ENCODE measurements at places on chromosomes 16 and 17.
A peak's percentile ranks its signal among the peaks of the same experiment; 100 is the strongest.

DNA sequence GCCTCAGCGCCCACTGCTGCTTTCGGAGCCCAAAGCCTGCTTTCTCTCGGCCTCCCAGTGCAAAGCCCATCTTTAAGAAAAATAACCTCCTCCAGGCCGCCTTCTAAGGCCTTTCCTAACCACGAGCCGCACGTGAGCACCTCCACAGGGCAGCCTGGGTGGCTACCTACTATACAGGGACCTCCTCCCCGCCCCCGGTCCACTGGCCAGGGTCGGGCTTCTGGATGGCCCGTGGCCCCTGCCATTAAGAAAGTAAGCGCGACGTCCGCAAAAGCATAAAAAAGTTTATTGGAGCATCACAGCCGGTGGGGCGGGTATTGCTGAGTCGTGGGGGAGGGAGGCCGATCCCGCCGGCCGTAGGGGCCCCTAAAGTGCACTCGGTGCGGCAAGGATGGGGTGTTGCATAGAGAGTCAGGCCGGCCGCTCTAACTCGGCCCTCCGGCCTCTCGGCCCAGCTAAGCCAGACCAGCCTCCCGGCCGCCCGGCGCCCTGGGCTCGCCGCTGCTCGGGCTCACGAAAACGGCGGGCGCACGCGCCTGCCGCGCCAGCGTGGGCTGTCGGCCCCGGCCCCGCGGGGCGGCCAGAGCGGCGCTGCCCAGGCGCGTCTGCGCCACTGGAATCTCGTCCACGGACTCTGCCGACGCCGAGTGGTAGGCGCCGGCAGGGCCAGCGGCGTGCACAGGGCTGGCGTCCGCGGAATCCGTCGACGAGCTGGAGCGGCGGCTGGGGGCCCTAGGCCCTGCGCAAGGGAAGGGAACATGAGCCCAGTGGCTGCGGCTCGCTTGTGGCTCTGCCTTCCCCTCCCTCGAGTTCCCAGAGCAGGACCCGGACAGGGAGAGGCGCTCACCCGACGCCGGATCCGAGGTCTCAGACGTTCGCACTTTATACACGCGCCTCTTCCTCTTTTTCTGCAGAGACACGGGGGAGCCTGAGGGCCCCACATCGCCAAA lies 1.1 kb upstream of the TPPP3 start:
- peak; percentile 32 for DNase-seq

- DNase-seq: no peak
Measured at GRCh38 chr17:34393401-34393800, 30.4 kb upstream of the CCL1 start.

- no peak for DNase-seq
Measured at GRCh38 chr17:72634621-72635020, 457.9 kb downstream of the SLC39A11 start.

- peak; percentile 59 for DNase-seq
Measured at GRCh38 chr16:24834459-24835335, 11.1 kb upstream of the SLC5A11 start.

- DNase-seq: no peak
Measured at GRCh38 chr16:48365025-48365600, 20.1 kb downstream of the SIAH1 start.

GRCh38 chr16:31079342-31079944 lies 5.2 kb downstream of the ZNF646 start:
- no peak for DNase-seq

GRCh38 chr17:36650096-36650775 lies 48.9 kb downstream of the MRM1 start:
- DNase-seq: no peak

GRCh38 chr16:84214451-84215066 lies 23.6 kb downstream of the ADAD2 start:
- no peak for DNase-seq

- DNase-seq: peak; percentile 31
Measured at GRCh38 chr16:19659554-19659953, 58.5 kb downstream of the KNOP1 start.

GRCh38 chr17:74543891-74544760 lies 1.8 kb downstream of the CD300C start:
- no peak for DNase-seq

- DNase-seq: peak; percentile 48
Measured at GRCh38 chr17:50272711-50273653, 1.3 kb upstream of the TMEM92 start.

DNA sequence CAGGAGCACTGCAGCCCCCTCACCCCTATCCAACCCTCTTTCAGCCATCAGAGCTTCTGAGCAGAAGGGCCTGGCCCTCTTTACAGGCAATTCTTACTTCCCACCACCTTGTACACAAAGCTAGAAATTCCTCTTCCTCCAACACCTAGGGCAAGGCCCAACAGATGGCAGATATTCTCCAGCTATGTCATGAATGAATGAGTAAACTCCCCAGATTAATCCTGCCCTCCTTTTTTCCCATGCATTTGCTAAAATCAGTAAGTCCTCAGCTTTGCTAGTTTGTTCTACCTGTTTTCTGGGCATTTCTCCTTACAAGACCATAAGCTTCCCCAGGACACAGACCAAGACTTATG lies 20.4 kb upstream of the MRPS23 start:
- no peak for DNase-seq

- peak; percentile 61 for DNase-seq
Measured at GRCh38 chr16:73058616-73059409, 10.9 kb upstream of the ZFHX3 start.

DNA sequence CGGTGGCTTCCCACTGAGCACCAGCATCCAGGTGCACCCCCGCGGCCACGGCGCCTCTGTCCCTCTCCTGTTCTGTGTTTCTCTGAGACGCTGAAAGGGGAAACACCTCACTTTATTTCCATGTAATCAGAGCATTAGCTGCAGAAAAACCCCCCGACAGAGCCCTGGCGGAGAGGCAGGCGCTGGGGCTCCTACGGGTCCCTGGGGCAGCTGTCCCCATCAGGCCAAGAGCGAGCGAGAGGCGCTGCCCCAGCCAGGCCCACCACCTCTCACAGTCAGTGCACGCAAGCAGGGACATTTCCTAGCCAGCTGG lies 27.1 kb upstream of the CHMP6 start:
- DNase-seq: no peak

- DNase-seq: no peak
Measured at GRCh38 chr17:27951872-27952271, 58.7 kb upstream of the LYRM9 start.

DNA sequence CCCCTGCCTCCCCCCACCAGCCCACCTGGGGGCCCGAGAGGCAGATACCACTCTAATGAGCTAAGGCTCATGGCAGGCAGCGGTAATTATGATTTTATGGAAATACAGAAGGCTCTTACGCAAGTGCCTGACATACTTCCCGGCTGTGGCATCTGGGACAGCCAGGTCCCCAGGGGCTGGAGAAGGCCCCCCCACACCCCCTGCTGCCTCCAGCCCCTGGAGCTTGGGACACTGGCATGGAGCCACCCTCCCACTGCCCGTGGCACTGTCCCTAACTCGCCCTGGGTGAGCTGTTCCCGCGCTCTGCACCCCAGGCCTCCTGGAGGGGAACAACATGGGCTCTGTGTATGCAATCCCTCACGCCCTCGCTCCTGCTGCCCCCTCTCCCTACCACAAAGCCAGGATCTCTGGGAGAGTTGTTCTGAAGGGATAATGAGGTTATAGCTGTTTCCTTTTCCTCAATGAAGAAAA lies 5.4 kb upstream of the STAC2 start:
- DNase-seq: no peak

- no peak for DNase-seq
Measured at GRCh38 chr16:23406546-23407240, 46.3 kb downstream of the COG7 start.

DNA sequence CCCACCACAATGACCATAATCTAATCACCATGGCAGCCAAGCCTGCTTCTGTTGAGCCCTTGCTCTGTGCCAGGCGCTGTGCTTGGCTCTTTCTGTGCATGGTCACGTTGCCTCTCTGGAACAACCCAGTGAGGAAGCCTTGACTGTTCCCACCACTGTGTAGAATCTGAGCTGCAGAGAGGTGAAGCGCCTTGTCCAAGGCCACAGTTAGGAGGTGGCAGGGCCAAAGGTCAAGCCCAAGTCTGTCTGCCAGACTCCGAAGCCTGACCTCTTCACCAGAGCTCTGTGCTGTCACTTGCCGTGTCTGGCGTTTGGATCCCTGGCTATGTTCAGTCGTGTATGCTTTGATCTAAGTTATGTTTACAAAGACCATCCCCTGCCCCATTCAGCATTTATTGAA lies 10.5 kb downstream of the CLEC16A start:
- DNase-seq: no peak

DNA sequence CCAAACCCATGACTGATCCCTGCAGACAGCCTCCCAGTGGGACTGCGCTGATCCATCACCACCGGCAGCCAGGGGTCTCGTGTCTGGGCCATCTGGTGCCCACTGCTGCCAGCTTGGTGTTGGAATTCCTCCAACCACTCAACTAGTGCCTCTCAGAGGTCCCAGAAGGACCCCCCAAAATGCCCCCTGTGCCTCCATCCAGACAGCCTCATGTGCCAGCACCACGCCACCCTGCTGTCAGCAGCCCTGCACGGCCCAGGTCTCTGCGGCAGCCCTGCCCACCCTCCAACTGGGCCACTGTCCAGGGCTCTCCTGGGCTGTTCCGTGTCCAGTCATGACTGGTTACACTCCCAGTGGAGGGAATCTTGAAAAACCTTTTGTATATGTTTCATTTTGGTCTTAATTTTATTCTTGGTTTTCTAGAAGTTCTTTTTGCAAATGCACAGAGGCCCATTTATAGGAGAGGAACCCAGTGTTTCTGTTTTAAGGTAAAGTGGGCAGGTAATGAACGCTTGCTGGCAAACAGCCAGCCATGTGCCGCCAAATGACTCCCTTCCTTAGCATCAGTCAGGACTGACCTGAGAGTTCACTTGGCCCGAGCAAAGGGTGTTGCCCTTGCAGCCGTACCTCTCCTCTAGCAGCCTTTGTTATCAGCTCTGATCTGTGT lies 34.6 kb downstream of the GRIN2C start:
- no peak for DNase-seq

DNA sequence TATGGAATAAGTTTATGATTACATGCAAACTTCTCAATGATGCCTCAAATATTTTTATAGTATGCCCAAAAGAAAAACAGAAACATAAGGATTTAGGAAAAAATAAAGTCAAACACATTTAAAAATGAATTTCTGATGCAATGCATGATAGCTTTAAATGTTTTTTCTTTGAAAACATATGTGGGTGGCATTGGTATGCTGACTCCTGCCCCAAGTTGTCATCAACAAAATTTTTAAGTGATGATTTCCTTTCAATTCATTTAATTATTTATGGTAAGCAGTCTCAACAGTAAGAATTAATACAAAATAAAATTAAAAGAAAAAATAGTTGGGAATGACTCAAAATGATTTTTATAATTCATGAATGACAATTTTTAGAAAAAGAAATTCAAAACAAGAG lies 104.9 kb downstream of the CEP112 start:
- DNase-seq: no peak

DNA sequence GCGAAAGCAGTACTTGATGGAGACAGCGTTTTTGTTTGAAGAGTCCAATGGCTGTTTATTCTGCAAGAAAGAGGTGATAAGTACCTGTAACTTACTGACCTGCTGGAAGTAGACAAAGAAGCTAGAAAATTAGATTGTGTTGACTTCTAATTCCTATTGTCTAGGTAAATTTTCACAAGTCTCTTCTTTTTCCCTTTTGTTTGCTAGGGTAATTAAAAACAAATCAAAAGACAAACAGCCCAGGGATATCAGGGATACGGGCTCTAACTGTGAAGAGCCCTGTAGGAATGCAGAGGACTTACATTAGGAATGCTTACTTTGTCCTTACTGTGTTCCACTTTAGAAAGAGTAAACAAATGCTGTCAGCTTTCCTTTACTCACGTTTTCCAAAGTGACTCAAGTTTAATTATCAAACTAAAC lies 7.0 kb downstream of the PSME3IP1 start:
- peak; percentile 27 for DNase-seq

GRCh38 chr17:46789610-46790009 lies 28.9 kb downstream of the WNT3 start:
- no peak for DNase-seq

DNA sequence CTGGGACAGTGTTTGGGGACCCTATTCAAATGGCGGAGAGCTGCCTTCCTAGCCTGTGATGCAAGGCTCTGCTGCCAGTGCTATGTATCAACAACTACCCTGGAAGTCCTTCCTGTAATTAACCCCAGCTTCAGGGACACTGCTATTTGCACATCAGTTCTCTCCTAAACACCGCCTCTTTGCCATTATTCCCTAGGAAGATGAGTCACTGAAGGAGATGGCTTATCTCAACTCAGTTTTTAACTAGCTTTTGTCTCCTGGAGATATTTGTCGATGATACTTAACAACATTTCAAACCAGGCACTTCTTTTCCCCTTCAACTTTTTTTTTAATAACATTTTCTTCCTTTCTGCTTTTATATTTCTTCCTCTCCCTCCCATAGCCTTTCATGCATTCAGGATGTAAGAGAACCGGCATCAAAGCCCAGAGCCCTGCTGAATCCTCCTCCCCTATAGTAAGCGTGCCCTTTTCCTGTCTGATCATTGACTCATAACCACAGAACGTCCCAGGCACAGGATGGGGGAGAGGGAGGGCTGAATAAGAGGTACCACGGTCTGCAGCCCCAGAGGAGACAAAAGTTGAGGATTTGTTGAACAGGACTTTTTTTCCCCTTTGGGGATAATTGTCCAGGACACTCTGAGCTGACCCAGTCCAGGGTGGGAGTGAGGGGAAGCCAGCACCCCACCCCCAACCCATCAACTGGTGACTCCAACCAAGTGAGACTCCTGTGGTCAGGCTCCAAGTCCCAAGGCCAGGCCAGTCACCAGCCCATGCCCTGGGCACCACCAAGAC lies 387.8 kb upstream of the SALL1 start:
- peak; percentile 81 for DNase-seq

DNA sequence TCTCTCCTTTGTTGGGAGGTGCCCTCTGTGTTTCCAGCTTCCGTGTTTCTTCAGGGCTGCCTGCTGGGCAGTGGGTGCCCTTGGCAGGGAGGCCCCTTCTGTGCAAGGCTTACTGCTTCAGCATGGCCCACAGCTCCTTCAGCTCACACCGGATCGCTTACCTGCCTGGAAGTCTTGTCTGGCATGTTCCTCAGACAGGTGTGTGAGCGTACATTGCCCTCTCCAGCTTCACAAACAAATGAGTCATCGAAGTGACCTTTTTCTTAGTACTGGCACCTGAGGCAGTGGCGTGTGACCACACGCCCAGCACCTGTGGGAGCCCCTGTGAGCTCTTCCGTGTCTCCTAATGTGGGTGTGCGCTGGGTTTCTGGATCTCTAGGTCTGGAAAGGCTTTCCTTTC lies 3.5 kb downstream of the RAB40C start:
- DNase-seq: no peak

GRCh38 chr16:20669679-20670078 lies 27.8 kb downstream of the ACSM1 start:
- DNase-seq: no peak
